Smooth muscle cell of the brain vasculature (primary cell): ENCODE measurements at places on chromosomes 6 and 20.

DNA sequence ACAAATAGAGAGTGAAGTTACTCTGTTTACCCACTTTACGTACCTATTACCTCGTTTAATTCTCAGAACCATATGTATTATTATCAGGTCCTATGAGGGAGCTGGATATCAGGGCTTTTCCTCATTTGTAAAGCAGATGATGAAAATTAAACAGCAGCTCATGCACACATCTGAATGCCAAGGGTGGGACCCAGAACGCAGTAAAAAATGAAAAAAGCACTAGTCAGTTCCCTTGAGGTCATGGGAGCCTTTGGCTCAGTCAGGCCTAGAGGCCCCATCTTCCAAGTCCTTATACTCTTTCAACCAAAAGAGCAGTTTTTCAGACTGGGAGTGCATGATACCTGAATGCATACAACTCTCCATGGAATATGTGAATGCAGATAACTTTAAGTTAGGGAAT is 23.0 kb downstream of the B3GAT2 start:
- no peak for DNase-seq

DNA sequence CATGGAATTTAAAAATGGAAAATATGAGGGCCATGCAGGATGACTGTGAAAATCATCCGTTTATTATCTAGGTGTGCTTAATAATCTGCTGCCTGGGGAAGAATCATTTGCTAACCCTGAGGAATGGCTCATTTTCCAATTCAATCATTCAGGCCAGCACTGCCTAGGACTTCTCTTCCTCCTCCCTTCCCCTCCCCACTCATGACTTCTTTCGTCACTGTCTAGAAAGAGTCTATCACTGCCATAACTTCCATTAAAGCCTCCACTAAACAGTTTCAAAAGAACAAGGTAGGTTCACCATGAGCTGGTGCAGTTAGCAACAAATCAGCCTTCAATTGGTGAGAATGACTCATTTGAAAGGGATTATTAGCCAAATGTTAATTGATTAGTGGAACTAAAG is 43.9 kb downstream of the TSHZ2 start:
- no peak for DNase-seq

GRCh38 chr6:82589509-82590206 is 226.0 kb downstream of the TPBG start:
- DNase-seq = peak; percentile 80

DNA sequence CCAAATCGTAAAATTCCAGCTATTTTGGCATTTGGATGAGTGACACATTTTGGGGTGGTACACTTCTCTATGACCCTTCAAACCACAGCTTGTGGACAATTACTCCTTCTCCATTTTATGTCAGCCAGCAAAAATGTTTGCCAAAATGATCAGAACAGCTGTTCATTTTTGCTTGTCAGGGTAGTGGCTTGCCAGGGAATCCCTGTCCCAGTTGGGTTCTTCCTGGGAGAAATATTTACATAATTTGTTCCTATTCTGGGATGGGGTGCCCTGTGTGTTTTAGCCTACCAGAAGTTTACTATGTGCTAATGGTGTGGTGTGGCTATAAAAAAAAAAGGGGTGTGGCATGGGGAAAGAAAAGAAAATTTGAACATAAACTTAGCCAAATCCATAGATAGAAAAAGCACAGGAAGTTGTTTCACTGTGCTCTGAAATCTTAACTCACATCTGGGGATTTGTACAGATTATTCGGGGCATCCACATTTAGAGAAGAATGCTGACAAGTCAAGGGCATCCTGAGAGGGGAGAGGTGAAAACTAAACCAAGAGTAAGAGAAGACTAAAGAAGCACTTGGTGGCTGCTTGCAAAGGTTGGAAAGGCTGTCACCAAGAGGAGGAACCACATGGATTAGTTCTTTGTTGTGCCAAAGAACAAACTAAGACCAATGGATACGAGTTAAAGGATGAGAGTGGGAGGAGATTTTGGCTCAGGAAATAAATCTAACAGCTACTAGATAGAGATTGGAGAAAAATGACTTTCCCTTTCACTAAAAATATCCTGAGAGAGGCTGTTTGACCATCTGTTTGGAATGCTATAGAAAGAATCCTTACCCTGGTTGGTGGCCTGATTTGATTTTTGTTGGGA is 55.2 kb upstream of the RBM24 start:
- no peak for DNase-seq

DNA sequence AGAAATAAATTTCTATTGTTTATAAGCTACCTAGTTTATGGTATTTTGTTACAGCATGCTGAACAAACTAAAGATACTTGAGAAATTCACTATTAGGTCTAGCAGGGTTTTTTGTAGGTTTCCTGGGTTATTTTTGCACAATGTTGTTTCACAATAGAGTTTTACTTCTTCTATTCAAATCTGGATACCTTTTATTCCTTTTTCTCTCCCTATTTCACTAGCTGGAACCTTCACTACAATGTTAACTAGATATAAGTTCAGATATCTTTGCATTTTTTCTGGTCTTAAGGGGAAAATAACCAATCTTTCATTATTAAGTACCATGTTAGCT is 237.7 kb upstream of the CITED2 start:
- no peak for DNase-seq

- DNase-seq = no peak
These were observed 67.6 kb upstream of the SLC22A23 start for GRCh38 chr6:3524456-3524855.

GRCh38 chr6:167219967-167220512 is 62.3 kb upstream of the GPR31 start:
- DNase-seq = no peak

- DNase-seq = no peak
These were observed 9.1 kb downstream of the HIVEP2 start for GRCh38 chr6:142935553-142936517.

GRCh38 chr20:60200305-60200918 is 242.2 kb downstream of the CDH26 start:
- DNase-seq = no peak

DNA sequence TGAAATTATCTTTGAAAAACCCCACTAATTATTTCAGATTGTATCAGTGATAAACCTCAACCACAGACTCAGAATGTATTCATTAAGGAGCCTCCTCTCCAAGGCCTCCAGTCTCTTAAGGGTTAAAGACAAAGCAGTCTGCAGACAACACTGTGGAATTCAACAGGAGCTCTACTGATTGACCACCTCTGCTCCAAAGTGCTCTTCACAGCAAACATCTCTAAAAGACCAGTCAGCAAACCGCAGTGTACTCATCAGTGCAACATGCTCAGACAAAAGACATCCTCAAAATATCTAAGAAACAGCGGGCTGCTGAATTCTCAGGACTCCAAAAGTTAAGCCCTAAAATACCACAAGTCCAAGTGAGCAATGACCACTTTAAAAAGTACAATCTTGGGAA is 42.0 kb downstream of the UQCC1 start:
- no peak for DNase-seq

GRCh38 chr20:35307666-35308653 is 15.7 kb upstream of the FAM83C start:
- DNase-seq = no peak

DNA sequence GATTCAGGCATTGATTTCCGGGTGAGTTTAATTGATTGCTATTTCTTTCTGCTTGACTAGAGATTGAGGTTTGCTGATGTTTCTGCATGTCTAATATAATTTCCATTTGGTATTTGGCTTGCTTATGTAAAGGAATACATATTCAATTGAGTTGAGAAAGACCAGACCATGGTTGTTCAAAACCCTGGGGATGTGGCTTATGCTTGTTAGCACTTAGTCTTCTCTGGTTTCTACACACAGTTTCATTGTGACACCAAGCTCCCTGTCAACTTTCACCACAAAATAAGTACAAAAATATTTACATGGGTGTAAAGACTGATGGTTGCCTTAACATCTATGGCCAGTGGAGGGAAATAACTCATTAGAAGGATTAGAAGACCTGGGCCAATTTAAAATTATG is 209.6 kb downstream of the CDH26 start:
- no peak for DNase-seq

- DNase-seq = no peak
These were observed 251.5 kb downstream of the TFAP2A start for GRCh38 chr6:10163203-10163962.

DNA sequence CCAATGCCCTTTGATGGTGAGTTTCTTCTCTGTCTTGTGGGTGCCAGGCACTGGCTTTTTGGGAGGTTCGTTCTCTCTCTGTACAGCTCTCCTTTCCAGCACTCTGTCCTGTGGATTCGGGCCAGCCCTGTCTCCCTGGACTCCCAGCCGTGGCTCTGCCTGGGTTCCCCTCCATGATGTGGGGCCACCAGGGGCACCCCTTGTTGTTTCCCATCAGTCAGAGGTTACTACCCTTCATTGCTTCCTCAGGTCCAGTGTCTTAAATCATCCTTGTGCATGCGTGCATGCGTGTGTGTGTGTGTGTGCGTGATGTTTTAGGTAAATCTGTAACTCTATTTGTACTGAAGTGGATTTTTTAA is 40.5 kb downstream of the DYNLT1 start:
- no peak for DNase-seq

DNA sequence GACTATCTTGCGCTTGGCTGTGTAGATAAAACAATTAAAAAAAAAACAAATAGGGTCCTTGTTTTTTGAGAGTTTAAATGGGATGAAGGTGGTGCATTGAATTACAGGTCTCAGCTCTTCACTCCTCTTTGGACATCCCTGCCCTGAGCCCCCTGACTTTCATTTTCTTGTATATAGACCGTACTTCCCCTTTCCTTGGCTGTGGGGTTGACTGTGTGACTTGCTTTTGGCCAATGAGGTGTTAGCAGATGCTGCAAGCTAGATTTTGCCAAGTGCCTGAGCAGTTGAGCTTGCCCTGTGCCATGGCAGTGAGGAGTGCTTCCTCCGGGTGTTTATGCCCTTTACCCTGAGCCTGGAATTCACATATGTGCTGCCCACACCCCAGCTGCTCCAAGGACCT is 386.1 kb upstream of the ZFP64 start:
- DNase-seq = no peak

- DNase-seq = no peak
These were observed 3.0 kb downstream of the TCEA2 start for GRCh38 chr20:64065974-64066343.

DNA sequence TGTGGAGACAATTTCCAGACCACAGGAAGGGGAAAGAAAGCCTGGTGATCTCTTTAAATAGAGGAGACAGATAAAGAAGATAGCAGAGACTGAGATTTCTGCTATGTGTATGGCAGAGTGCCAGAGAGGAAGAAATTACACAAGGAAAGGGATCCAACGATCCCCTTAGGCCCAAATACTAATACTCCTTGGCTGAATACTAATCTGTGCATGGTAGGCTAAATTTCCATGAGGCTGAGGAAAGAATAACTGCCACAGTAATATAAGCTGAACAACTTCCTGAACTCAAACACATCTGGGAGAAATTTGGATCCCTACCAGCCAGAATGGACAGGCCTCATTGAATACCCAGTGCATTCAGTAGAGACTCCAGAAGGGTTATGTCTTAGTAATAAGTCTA is 83.3 kb upstream of the TNFAIP3 start:
- no peak for DNase-seq

DNA sequence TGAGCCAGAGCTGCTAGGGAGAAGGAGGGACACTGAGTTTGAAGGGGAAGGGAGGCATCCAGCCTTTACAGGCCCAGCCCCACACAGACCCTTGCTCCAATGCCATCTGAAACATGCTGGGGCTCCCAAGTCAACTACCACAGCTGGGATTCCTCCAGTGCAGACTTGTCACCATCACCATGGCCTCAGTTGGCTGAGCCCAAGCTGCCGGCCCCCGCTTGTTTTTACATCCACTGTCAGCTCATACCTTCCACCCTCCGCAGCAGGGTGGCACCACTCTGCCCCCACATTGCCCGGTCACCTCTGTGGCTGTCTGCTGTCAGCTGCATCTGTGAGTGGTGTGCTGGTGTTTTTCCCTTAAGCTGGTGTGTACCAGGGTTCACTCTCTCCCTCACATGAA is 26.1 kb downstream of the GFOD1 start:
- no peak for DNase-seq

GRCh38 chr6:164359441-164359840 is 944.9 kb downstream of the QKI start:
- no peak for DNase-seq

DNA sequence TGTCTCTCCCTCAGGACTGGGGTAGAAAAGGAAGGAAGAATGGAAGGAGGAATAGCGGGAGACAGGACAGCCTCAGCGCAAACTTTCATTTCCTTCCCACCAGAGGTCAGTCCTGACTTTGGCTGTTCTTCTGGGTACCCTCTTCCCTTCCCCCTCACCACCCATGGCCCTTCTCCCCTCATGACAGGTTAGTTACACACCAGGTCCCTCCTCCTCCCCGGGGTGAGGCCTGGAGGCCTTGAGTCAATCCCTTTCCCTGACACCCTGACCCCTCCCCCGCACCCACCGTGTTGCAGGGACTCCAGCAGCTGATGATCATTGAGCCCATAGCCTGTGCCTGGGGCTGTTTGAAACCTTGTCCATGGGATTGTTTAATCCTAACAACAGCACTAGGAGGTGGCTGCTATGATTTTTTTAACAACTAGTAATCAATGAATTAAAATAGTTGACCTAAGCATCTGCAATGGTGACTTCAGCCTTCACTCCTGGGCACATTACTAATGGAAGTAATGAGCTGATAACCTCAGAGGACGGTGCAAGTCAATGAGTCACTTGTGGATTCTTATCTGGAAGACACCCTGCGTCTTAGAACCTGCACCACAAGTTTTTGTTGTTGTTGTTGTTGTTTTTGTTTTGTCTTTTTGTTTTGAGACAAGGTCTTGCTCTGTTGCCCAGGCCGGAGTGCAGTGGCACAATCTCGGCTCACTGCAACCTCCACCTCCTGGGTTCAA is 46.6 kb upstream of the CCDC167 start:
- DNase-seq = no peak

DNA sequence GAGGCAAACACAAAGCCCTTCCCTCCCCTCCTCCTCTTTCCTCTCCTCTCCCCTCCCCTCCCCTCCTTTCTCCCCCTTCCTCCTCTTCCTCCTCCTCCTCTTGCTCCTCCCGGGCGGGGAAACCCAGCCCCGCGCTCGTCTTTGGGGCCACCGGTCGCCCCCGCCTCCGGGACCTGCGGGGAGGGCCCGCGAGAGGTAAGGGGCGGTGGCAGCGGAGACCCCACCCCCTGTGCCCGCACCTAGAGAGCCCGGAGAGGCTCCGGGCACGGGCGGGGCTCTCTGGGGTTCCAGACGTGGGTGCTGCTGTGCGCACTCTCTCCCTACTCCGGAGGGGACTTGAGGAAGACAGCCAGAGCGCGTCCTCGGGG is at the start of gene RIN2:
RIN2 (plus strand) TSS at position 126 of the 368 bp plus-strand sequence. CDS start 131,344 bp downstream, outside the sequence.
- DNase-seq = no peak

GRCh38 chr20:41182296-41183212 is 45.2 kb downstream of the PLCG1 start:
- DNase-seq = no peak

DNA sequence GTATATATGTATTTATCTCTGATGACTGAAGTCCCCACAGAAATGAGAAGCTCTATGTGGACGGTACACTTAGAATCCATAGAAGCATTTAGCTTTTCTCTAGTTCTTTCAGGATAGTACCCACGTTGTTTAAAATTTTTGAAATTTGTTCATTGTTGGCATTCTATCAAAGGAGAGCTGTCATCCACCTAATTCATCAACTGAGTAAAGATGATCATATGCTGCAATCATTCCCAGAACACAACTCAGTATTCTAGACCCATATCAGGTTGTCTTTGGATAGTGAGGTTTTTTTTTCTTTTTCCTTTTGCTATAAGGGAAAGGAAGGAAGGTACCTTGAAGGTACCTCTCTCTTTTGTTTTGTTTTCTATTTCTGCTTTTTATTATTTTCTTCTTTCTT is 9.3 kb downstream of the SERAC1 start:
- no peak for DNase-seq

- DNase-seq = no peak
These were observed 13.8 kb downstream of the CFAP206 start for GRCh38 chr6:87421576-87421975.
